ENCODE measurements at places on chromosomes 16 and 17.
A peak's percentile ranks its signal among the peaks of the same experiment; 100 is the strongest.

- DNase-seq: peak; percentile 21
These were observed 932 bp downstream of the ZNF267 start for GRCh38 chr16:31874366-31875111.

GRCh38 chr17:8053600-8053999 is 14.7 kb downstream of the ALOX15B start:
- DNase-seq: peak; percentile 26

DNA sequence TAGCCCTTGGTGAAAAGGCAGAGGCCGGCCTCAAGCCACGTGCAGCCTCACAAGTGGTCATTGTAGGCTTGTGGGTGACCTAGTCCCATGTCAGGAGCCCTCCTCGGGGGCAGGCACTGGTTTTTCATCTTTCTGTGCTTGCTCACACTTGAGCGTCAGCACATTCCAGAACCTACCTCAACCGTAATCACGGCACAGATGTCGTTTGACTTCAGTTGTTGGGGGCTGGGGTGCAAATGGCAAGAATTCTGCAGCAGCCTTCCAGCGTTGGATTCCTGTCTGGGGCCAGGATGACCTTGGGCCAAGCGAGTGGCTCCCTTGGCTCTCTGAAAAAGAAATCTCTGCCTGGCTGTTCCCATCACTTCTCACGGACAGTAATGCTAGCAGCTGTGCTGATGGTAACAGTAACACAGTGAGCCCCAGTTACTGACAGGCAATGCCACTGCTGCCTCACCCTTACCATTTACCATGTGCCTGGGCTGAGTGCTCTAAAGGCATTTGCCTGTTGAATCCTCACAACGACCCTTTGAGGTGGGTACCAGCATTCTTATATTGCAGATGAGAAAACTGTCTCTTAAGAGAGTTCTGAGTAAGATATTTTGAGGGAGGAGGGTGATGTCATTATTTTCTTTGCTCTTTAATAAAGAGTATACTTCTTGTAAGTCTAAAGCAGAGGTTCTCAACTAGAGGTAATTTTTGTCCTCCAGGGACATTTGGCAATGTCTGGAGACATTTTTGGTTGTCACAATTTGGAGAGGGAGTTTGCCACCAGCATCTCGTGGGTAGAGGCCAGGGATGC is 46.5 kb downstream of the KSR1 start:
- DNase-seq: no peak

DNA sequence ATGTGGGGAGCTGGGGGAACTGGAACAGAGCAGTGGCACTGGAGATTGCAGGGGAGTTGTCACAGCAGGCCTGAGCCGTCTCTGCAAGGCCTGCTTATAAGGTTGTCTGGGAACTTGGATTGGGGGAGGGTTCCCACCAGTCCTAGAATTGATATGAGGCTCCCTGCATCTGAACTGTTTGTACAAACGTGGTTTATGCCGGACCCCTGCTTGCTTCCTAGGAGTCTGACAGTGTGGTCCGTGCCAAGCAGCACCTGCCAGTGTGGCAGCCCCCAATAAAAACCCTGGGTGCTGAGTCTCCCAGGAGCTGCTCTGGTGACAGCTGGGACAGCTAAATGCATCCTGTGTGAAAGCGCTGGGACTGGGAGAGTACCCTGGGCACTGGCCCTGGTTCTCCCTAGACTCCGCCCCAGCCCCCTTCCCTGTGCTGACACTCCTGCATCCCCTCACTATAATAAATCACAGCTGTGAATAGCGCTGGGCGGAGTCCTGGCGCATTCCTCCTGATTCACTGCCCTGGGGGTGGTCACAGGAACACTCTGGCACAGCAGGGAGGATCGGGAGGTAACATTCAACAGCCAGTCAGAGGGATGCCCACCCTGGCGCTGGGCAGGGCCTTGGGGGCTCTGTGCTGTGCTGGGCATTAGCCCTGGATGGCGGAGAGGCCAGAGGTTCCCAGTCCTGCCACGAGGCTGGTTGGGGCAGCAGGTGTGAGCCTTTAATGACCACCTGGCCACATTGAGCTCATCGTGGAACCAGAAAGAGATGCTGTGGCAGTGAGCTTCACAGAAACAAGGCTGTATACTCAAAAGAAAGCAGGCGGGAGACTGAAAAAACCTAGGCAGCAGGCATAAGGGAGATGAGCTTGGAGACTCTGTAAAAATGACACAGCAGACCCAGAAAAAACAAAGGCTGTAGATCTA is 45.6 kb downstream of the RMI2 start:
- no peak for DNase-seq

DNA sequence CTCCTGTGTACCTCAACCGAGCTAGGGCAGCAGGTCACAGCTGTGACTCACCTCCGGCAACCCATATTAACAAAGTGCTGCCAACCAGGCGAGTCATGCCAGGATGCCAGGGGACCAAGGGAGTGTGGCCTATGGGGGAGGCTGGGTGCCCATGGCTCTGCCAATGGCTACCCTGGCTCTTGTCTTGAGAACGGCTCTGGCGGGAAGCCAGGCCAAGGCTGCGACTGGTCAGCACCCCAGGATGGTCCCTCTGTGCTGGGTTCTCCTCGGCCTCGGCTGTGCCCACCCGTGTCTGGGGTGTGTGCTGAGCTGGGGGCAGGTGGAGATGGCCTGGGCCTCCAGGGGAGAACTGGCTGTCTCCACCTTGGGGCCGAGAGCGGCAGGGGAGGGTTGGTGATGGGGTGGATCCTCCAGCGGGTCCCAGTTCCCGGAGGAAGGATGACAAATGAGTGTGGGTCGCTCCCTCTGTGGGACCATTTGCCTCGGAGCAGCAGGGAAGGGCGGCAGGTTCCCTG is 75.8 kb downstream of the MRC2 start:
- DNase-seq: no peak

GRCh38 chr17:14015271-14015670 is 54.0 kb upstream of the COX10 start:
- DNase-seq: no peak

- DNase-seq: peak; percentile 16
These were observed 51.5 kb downstream of the LDHD start for GRCh38 chr16:75065149-75065505.

- DNase-seq: peak; percentile 95
These were observed 1.7 kb downstream of the MYO15B start for GRCh38 chr17:75589012-75589918.

- no peak for DNase-seq
These were observed 183.5 kb downstream of the CHD9NB start for GRCh38 chr16:52869243-52869642.

DNA sequence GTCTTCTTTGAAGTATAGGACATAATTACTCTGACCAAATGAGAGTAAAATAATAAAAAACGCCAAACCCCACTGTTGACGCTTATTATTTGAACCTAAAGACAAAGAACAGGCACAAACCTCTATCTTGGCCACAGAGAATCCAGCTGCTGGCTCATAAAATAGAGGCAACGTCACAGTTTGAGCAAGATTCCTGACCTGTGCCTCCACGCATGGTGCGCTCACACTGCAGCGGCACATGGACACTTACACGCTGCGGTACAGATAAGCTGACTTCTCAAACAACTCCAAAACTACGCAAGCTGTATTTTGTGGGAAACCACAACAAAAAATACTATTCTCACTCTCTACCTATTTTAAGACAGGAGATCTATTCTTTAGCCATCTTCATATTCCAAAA is 38.8 kb upstream of the TRAP1 start:
- DNase-seq: no peak

DNA sequence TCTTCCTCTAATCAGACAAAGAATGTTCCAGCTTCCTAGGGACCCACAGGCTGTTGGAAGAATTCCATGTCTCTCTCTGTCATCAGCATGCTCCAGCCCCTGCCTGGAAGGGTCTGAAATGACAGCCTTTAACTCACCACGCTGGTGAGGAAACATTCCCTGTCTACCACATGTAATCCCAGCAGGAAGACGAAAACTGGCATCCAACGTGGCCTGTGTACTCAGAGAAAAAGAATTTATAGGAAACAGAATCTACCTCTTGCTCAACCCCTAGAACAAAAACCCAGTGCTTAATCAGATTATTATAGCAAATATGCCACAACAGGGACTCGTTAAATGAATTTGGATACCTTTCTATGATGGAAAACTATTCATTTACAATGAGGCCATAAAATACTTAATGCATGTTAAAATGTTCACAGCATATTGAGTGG is 147.3 kb upstream of the FOXF1 start:
- DNase-seq: no peak

DNA sequence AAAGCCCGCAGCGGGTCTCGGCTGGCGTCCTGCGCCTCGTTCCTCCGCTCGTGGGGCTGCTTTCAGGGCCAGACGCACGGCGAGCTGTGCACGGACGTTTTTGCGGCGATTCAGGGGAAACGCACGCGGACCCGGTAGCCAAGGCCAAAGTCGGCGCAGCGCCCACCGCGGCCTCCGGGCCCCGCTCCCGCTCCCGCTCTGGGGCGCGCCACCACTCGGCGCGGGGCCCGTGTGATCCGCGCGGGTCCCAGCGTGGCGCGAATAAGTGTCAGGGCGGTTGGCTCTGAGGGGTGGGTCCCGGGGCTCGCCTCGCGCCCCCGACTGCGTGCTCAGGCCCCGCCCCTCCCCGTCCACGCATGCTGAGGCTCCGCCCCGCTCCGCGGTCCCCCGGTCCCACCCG is 694 bp upstream of the TBCD start:
- no peak for DNase-seq

GRCh38 chr17:77146246-77146632 is 5.5 kb downstream of the SEC14L1 start:
- no peak for DNase-seq

DNA sequence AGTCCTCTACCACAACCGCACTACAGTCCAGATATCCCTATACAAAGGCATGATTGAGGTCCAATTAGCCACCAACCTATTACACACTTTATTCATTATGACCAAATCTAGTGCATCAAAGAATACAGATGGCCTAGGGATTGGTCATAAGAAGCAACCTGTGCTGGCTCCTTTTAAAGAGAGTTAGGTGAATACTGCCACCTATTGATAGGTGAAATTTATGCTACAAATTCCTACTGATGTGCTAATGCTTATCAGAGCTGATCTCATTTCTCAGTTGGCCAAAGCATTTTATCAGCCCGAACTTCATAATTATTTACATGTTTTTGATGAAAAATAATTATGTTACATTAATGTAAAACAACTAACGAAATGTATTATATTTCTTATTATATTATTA is 166.3 kb downstream of the ANKFN1 start:
- DNase-seq: no peak

GRCh38 chr16:1561266-1561665 is 27.8 kb downstream of the TMEM204 start:
- no peak for DNase-seq

GRCh38 chr17:39224778-39225307 is 902 bp downstream of the STAC2 start:
- DNase-seq: no peak

- no peak for DNase-seq
These were observed 1.2 kb upstream of the COX6A2 start for GRCh38 chr16:31429314-31429713.

GRCh38 chr17:29046473-29046839 is 3.5 kb downstream of the PIPOX start:
- DNase-seq: no peak

GRCh38 chr16:72829846-72830775 is 217.8 kb downstream of the ZFHX3 start:
- no peak for DNase-seq

- no peak for DNase-seq
These were observed 25.8 kb downstream of the SMPD3 start for GRCh38 chr16:68422396-68422960.

- DNase-seq: no peak
These were observed 1.5 kb upstream of the PSMD3 start for GRCh38 chr17:39979016-39979670.

DNA sequence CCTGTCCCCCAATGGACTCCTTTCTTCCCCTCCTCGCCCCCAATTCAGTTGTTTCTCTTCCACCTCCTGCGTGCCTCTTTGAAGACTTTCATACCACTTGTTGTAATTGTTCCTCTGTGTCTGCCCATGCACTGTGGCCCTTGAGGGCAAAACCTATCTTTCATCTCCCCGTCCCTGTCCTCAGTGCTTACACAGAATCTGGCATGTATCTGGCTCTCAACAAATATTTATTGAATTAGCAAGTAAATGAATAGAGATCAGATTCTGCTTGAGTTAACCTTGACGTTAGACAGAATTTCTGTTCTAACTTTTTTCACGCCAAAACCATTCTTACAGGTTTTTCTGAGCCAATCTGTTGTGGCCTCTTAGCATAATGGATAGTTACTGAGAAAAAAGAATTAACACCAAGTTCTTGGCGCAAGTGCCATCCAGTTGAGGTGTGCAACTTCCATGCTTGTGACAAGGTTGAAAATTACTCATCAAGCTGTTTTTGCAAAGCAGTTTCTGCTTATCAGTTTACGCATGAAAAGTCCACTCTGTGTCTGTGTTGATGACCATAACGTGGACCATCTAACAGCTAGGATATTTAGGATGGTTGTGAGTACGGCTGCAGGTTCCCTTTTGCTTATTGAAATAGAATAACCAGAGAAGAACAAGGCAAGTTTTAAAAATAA is 215.1 kb downstream of the PRKCA start:
- DNase-seq: no peak

GRCh38 chr16:84062734-84063640 is 20.4 kb upstream of the SLC38A8 start:
- peak; percentile 46 for DNase-seq

DNA sequence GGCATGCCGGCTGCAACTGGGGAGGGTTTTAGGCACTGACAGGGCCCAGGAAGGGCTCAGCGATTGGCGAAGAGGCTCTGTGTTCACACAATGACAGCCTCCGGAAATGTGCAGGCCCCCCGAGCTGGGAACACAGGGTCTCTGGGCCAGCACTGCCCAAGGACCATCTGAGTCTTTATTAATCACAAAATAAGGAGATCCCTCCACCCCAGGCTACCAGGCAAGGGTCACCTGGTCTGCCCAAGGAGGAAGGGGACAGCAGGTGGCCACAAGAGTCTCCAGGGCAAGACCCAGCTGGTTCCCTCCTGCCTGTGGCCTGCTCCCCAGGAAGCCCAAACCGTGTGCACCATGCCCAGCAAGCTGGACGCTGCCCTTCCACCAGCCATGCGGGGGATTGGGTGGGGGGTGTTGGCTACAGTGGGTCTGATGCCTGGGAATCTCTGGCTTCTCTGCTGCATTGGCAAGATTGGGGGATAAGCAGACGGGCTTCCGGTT is 52.1 kb upstream of the TNRC6C start:
- no peak for DNase-seq

GRCh38 chr16:79564671-79565107 is 35.8 kb downstream of the MAF start:
- DNase-seq: no peak

GRCh38 chr17:8420041-8420934 is 15.4 kb upstream of the NDEL1 start:
- DNase-seq: no peak

- no peak for DNase-seq
These were observed 504.1 kb upstream of the GOT2 start for GRCh38 chr16:59238246-59238645.

DNA sequence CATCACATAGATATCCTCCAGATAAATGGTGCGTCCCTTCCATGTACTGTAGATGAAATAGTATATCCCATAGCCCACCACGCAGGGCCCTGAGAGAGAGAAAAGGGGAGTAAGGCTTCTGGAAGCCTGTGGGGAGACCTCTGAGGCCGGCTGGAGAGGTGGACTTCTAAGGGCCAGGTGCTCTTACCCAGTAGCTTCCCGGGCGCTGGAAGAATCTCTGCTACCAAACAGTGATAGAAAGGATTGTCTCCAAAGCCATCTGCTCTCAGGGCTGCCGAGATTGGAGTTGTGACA is 718 bp downstream of the SAT2 start:
- no peak for DNase-seq

GRCh38 chr16:27977966-27978365 is 85.5 kb downstream of the GSG1L start:
- no peak for DNase-seq

GRCh38 chr17:13953841-13954240 is 115.5 kb upstream of the COX10 start:
- DNase-seq: no peak

GRCh38 chr17:34399725-34400124 is 36.7 kb upstream of the CCL1 start:
- DNase-seq: no peak

All from CD8-positive, alpha-beta memory T cell (primary cell).